Fibroblast of upper back skin (primary cell): ENCODE measurements at places on chromosomes 7 and 10.

GRCh38 chr10:36278176-36278575, 636.1 kb upstream of the FZD8 start:
- no peak for DNase-seq

GRCh38 chr7:117401293-117402002, 25.8 kb downstream of the ASZ1 start:
- DNase-seq, result no peak

- DNase-seq, result peak; percentile 32
Observed at GRCh38 chr10:51250278-51250920, 176.1 kb downstream of the PRKG1 start.

GRCh38 chr7:46881507-46882127, 700.3 kb downstream of the TNS3 start:
- no peak for DNase-seq

DNA sequence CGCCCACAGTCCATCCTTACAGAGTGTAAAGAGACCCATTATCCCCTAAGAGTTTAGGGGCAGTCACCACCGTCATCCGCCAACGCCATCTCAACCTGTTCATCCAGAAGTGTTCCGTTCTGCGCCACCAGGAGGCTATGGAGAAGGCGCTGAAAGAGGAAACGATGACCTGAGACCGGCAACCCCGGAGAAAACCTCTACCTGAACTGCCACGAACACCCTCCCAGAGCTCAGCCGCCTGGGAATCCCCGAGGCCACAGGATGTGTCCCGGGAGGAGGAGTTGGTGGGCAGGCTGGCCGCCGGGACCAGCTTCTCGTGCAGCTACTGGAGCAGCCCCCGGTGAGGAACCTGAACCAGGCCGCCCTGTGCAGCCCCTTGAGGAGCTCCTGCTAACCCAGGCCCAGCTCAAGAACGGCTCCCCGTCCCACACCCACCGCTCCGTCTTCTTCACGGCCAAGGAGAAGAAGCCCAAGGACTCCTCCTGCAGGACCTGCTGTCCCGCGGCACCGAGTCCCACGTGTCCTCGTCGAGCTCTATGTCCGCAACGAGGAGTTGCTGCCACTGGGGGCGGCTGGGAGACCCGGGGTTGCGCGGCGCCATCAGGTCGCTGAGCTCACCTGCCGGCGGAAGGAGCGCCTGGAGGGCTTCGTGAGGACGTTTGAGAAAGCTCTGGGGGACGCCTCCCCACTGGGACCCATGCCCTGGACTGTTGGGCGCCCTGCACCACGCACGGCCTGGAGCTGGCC, 21.1 kb upstream of the LANCL2 start:
- DNase-seq, result no peak

DNA sequence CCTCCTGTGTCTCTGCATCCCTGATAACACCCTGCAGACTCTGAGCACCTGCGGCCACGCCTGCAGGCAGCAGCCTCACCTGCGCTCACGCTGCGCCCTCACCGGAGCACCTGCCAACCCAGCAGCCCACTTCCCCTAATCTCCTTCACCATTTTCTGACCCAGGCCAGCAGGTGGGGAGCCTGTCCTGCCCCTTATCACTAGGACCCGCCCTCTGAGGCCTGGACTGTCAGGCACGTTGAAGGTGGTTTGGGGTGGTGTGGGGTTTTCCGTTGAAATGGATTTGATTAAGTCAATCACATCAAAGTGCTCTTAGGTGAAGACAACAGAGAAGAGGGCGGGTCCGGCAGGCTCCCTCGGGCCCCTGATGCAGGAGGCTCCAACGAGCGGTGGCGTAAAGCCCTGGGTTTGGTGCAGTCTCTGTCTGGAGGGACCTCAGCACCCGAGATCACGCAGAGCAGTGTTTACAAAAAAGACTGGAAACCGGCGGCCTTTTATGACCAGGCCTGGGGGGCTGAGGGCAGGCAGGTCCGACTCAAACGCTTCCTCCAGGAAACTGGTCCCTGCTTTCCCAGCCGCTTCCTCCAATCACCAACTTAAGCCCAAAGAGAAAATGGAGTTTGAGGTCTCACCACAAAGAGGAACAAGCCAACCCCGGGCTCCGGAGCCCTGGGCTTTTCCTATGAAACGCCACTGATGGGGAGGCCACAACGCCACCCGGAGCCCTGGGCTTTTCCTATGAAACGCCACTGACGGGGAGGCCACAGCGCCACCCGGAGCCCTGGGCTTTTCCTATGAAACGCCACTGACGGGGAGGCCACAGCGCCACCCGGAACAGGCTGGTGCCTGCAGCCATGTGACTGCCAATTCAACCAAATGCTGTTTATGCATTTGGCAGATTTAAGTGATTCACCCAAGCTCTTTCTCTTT, 45.5 kb downstream of the DPYSL4 start:
- DNase-seq, result no peak

- no peak for DNase-seq
Observed at GRCh38 chr10:98959379-98959778, 276.3 kb downstream of the HPSE2 start.

- peak; percentile 43 for DNase-seq
Observed at GRCh38 chr7:106021151-106022067, 58.3 kb downstream of the CDHR3 start.
